Hematopoietic multipotent progenitor cell (in vitro differentiated cells): ENCODE measurements at places on chromosomes 3 and 15.

GRCh38 chr15:50224606-50225005 lies 40.9 kb downstream of the HDC start:
- no peak for DNase-seq

DNA sequence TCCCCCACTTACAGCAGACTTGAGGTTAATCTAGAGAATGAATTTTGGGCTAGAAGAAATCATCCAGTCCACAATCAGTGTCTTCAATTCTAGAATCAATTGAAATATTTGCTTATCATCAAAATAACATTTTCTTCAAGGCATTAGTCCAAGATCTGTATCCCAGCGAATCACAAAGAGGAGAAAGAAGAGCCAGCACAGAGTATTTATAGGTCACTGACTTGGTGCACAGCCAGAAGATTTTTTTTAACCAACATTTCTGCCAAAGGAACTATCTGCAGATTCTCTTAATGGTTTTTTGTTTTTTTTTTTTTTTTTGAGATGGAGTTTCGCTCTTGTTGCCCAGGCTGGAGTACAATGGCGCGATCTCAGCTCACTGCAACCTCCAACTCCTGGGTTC lies 178.2 kb downstream of the TNIK start:
- no peak for DNase-seq

GRCh38 chr3:123695152-123695551 lies 110.3 kb upstream of the HACD2 start:
- no peak for DNase-seq

DNA sequence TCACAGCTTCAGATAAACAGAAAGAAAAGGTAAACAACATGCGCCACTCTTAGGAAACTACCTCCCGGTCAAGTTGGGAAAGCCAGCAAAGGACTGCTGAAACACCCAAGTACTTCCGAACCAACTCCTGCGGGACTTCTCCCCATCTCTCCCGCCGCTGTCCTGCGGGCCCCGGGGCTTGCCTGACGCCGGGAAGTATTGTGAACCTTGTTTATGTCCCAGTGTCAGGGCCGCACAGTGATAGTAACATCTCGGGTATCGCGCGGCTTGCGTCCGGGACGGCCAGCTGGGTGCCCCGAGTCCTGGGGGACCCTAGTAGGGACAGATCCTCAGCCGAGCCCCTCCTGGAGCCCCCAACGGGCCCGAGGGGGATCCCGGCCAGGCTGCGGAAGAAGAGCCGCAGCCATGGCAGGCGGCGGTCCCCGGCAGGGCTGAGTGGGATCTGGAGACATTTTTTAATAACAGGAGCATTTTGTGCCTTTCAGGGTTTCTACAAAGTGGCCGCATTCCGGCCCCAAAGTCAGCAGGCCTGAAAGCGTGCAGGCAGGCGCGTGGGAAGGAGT lies 756 bp downstream of the CLPX start:
- DNase-seq, result peak; percentile 48

DNA sequence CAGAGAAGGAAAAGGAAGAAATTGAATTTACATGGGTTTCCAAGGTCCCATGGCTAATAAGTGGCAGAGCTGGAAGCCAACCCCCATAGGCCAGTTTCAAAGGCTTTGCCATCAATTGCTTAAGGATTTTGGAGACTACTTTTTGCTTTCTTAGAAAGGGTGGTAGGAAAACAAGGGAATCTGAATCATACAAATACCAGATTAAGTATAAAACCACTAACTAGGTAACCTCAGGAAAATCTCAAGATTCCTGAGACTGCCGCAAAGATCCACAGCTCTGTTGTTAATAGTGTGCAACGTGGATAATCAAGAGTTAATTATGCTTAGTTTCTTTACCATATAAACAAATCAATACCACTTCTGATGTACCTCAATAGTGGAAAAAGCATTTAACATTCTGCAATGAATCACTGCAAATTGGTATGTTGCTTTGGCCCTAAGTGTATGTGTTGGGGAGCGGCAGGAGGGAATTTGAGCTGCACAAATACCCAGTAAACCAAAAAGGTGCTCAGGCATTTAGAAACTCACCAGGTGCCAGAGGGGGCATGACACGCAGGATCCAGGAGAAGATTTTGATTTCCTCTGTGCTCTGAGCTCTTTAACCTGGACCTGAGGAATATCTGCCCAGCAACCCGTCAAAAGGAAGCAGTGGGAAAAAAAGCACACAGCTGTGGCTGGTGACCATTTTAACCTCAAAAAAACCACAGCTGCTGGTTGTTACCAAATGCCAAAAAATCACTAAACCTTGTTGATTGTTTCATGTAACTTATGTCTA lies 22.0 kb downstream of the AADAC start:
- peak; percentile 20 for DNase-seq

GRCh38 chr3:165788531-165788930 lies 48.7 kb downstream of the BCHE start:
- DNase-seq, result no peak

DNA sequence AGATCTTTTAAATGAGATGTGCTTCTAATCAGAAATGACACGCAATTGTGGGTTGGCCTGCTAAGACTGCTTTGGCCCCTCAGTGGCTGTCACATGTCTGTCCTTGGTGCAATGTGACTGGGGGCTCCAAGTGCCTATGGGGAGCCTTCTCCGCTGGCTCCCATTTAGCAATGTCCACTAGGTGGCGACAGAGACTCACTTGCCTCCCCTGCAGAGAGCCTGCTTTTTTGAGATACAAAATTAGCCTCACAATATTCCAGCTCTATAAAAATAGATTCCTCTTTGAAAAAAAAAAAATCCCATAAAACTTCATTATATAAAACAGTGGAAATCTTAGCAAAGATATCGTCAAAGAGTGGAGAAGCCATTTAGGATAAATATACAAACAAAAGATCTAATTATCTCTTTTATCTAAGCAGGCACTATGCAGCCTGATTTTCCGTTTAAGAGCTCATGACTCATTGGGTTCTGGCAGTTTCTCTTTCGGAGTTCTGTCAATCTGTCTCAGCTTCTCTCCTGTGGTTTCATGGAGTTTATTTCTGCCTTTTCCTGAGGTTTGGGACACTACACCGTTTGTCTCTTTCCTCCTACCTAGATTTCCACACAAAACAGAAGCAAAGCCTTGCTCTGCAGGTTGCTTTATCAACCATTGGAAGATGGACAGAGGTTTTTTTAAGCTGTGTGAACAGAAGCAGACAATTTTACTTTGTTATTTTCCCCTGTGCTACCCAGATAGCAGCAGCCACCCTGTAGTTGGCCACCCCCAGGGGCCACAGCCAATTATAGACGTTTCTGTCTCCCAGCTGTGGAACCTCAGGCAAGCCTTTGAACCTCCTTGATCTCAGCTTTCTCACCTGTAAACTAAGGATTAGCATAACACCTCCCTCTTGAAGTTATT lies 68.4 kb upstream of the TNFAIP8L3 start:
- peak; percentile 85 for DNase-seq

GRCh38 chr3:128432971-128433836 lies 33.5 kb downstream of the DNAJB8 start:
- DNase-seq, result no peak

DNA sequence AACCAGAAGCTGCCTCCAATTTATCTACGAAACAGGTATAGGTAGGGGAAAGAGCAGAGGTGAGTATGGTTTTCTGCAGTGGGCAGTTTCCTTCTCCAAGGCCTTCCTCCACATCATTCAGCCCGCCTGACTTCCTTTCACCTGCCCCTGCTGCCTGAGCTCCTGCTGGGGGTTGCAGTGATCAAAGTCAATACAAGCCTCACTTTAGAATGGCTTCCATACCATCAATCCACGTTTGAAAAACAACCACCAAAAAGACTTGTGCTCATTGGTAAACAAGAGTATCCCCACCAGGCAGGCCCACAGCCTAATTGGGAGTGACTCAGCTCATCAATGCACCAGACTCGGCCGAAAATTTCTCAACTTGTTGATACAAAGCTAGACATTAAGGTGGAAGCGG lies 159.9 kb downstream of the MAGI1 start:
- no peak for DNase-seq

- DNase-seq, result peak; percentile 11
These were observed 589 bp downstream of the KLF15 start for GRCh38 chr3:126356373-126357264.

DNA sequence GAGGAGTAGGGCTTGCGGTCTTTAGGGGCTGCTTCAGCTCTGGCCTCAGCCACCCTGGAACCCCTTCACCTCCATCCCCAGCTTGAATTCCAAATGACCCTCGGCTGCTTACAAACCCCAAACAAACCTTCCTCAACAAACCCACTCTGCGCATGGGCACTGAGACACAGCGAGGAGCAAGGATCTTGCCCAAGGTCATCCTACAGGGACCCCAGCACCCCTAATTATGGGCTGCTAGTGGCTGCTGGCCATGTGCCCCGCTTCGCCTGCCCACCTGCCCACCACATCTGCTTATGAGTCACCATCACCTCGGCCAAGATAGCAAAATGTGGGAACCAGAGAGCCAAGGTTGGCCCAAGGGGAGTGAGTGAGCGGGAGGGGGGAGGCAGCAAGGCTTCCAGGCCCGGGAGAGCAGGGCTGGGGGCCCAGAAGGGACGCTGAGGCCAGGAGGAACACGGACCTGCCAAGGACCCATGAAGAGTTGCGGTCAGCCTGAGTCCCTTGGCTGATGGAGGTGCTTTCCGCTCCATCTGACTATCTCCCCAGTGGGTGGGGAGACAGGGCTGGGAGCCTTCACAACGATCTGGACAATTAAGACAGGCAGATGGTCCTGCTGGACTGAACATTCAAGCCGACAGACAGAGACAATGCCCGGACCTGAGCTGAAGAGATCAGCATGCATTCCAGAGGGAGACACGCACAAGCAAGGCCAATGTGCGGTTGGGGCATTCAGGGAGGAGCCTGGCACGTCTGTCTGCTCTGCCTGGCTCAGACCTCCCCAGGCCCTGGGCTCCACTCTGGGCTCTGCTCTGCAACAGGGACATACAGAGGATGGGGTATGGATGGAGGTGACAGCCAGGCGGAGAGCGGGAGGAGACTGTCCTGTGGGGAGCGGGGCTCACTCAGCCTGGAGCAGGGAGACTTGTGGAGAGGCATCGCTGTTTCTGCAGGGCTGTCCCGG lies 10.8 kb upstream of the GRIP2 start:
- DNase-seq, result no peak

DNA sequence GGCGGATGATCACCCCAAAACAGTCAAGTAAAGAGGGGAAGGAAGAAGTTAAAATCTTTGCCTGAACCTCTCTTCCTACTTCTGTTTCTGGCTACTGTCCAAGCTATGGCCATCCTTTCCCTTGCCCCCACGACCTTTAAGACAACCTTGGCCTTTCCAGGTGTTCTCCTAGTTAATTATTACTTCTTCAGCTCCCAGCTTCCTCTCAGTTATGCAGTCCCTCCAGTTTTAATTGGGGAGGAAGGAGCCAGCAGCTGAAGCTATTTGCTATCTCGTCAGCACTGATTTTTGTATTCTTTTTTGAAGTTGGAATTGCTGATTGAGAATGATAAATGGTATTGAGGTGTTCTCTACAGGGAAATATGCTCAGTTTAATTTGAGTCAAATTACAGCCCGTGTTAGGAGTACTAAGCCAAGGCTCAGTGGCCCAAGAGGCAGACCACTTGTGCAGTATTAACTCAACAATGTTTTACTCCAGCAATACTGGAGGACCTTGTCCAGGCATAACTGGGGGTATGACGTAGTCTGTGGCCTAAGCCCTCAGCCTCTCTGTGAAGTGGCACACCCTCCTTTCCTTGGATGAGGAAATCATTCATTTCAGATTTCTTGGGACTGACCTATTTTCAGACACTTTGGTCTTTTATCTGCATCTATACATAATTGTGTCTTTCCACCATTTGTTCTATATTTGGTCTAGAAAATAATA lies 336.9 kb downstream of the SLC9A9 start:
- DNase-seq, result no peak

DNA sequence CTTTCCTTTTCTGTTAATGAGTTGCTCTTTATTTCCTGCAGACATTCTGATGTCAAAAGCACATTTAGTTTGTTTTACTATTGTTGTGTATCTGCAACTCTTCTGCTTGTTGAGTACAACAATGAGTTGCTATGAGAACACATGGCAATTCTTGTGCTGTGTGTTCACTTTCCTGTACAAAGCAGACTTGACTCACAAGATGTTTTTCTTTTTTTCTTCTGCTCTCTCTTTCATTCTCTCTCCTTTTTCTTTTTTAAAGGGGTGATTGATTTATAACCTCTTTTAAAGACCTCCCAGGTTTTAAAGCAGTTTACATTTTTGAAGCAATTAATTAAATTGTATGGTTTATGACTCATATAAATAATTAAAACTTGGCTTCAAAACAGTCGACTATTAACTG lies 31.6 kb upstream of the ABHD10 start:
- no peak for DNase-seq

GRCh38 chr3:158788446-158788845 lies 13.4 kb upstream of the MFSD1 start:
- no peak for DNase-seq

- DNase-seq, result peak; percentile 22
These were observed 72.8 kb downstream of the SLC9A9 start for GRCh38 chr3:143775459-143775858.

DNA sequence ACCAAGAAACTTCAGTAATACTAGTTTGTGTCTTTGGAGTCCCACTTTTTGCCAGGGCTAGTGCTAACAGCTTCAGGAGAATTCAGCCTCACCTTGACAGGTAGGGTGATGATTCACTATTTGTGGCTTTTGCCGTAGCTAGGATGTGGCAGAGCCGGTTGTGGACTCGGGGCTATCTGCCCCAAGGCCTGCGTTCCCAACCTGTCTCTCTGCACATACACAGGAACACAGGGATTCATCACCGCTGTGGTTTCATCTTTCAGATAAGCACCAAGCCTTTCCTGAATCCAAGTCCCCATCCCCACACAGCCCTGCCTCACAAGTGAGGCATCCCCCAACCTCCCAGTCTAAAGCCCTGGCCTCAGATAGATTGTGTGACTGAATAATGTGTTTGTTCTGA lies 45.2 kb upstream of the POLG start:
- DNase-seq, result no peak

DNA sequence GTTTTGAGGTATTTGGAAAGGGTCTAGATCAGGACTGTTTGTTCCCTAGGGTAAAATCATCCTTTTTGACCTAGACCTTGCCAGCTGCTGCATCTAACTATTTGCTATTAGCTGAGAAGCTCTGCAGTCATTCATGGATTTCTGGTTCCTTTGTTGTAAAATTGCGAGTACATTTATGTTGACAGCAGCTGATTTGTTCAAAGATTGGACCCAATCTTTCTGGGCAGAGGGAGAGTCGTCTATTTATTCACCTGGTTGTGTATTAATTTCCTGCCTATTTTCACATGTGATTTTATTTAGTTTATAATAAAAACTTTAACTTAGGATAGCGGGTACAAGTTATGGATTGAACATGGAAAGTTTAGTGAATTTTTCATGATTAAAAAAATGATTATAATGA lies 236.3 kb downstream of the CNTN4 start:
- DNase-seq, result no peak

- DNase-seq, result no peak
These were observed 7.6 kb upstream of the HES1 start for GRCh38 chr3:194128202-194128918.

- DNase-seq, result no peak
These were observed 166.1 kb upstream of the LINGO1 start for GRCh38 chr15:77798847-77799246.

- no peak for DNase-seq
These were observed 43.7 kb upstream of the TIPARP start for GRCh38 chr3:156630773-156631093.

GRCh38 chr3:115861166-115861733 lies 237.9 kb downstream of the GAP43 start:
- no peak for DNase-seq

GRCh38 chr15:67914537-67915460 lies 75.0 kb upstream of the RNU6-1 start:
- DNase-seq, result no peak
